Suppressor macrophage treated with lipopolysaccharide for 1 hour (primary cell): ENCODE measurements at places on chromosomes 12 and 14.

GRCh38 chr12:89345830-89346740 lies 6.2 kb downstream of the DUSP6 start:
- peak; percentile 89 for DNase-seq

- DNase-seq = peak; percentile 55
Measured at GRCh38 chr12:95218150-95219133, 835 bp downstream of the VEZT start.

GRCh38 chr12:108265505-108265904 lies 73.6 kb downstream of the CMKLR1 start:
- no peak for DNase-seq

DNA sequence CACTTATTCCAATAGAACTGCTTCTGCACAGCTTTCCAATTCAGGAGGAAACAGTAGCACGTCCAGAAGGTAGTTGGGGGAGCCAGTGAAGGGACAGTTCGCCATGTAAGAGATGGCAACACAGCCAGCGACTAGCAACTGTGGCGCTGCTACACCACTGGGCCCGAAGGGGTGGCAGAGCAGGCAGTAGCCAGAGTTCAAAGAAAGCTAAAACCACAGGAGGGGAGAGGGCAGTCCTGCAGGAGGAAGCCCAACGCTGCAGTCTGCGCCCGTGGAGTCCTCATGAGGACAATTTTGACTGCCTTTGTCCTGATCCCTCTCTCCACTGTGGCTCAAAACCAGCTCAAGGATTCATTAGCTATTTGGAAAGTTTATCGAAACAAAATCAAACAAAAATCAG lies 591.2 kb downstream of the VRK1 start:
- DNase-seq = no peak

DNA sequence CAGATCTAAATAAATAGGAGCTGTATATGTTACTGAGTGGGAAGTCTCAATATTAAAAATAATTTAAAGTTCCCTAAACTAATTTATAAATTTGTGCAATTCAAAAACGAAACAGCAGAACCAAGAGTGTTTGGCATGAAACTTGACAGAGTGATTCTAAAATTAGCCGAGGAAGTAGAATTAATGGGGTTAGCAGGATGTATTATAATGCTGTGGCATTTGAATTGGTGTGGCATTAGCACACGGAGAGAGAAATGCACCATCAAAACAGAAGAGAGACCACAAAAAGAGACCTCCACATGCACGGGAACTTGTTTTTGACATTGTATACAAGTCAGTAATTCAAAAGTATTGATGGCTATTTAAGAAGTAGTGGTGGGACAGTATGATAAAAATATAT lies 366.0 kb upstream of the RGS6 start:
- peak; percentile 27 for DNase-seq

GRCh38 chr14:62800577-62800976 lies 244.7 kb downstream of the KCNH5 start:
- DNase-seq = no peak

DNA sequence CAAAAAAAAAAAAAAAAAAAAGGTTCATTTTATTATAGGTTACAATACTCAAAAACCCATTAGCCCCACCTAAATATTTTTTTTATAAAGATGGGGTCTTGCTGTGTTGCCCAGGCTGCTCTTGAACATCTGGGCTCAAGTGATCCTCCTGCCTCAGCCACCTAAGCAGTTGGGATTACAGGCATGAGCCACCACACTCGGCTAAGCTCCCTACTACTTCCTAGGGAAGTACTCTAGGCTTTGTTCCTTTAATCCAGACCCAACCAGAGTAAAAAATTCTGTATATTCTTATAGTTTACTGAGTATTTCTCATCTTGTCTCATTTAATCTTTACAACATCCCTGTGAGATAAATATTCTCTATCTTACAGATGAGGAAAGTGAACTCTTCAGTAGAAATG lies 50.7 kb downstream of the RBMS2 start:
- peak; percentile 32 for DNase-seq

- no peak for DNase-seq
Measured at GRCh38 chr12:52585946-52586345, 12.3 kb upstream of the KRT74 start.

- DNase-seq = no peak
Measured at GRCh38 chr12:62164036-62164435, 96.2 kb upstream of the USP15 start.

- DNase-seq = peak; percentile 56
Measured at GRCh38 chr12:56634242-56634836, 4.2 kb upstream of the BAZ2A start.

DNA sequence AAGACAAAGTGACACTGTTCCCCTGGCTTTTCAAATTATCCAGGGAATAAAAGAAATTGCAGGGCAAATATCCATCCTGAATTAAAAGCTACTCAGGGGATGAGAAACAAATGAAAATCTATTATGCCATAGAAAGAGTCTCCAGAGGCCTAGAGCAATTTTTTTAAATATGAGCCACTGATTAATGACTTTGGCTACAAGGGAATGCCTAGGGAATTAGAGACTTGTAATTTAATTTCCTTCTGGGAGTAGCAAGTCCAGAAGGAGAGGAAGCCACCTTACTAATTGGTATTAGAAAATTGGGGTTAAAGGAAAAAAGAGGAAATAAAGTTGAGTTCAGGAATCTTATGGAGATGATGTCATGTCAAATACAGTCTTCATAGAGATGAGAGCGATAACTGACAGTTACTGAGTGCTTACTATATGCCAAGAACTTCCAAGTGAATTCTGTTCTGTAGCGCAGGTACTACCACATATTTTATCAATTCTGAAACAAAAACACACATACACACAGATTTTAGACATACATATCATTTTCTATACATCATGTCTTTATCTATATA lies 304.4 kb downstream of the DUSP6 start:
- peak; percentile 53 for DNase-seq

DNA sequence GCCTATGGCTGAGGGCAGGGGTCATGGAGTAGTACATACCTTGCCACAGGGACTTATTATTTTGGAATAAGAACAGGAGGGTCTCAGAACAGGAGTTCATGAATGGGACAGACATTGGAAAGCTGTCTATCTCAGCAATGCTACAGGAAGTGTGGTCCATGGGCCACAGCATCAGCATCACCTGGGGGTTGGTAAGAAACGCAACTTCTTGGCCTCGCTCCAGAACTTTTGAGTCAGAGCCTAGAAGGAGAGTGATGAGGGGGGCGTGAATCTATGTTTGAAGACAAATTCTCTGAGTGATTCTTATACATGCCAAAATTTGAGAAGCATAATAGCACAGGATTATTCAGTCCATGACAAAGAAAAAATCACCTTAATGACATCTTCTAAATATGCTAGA lies 156.6 kb downstream of the RPAP3 start:
- DNase-seq = no peak

GRCh38 chr14:96616161-96616721 lies 114.1 kb downstream of the PAPOLA start:
- no peak for DNase-seq

DNA sequence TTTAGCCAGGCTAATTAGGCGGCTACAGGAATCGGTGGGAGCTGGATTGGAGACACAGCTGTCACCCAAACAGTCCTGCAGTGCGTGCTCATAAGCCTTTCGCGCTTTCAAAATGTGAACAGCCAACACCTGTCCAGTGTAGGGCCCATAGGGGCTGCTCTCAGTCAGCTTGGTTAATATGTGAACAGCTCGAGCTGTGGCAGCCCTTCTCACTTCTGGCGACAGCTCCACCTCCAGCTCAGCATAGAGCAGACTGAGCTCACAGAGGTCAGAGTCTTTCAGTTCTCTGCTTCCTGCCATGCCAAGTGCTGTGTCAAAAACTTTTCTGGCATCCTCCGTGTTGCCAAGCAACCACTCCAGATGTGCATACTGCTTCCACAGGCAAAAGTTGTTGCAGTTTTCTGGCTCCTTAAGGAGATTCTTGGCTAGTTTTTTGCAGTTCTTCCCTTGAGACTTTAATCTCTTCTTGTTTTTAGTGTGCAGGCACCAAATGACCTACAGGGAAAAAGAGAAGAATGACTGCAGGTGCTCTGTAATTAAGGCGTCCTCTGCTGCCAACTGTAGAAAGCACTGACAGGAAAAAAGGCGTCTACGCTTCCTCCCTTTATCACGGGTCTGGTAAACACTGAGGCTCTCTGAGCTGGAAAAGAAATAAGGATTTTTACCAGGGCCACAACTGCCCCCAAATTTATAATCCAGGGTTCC lies 32.5 kb downstream of the PSMC1 start:
- DNase-seq = no peak

- no peak for DNase-seq
Measured at GRCh38 chr12:69042970-69043369, 110.0 kb upstream of the CPM start.
